ENCODE measurements at places on chromosomes 1 and 21.

- no peak for DNase-seq
Observed at GRCh38 chr1:240234485-240235210, 143.0 kb downstream of the FMN2 start.

DNA sequence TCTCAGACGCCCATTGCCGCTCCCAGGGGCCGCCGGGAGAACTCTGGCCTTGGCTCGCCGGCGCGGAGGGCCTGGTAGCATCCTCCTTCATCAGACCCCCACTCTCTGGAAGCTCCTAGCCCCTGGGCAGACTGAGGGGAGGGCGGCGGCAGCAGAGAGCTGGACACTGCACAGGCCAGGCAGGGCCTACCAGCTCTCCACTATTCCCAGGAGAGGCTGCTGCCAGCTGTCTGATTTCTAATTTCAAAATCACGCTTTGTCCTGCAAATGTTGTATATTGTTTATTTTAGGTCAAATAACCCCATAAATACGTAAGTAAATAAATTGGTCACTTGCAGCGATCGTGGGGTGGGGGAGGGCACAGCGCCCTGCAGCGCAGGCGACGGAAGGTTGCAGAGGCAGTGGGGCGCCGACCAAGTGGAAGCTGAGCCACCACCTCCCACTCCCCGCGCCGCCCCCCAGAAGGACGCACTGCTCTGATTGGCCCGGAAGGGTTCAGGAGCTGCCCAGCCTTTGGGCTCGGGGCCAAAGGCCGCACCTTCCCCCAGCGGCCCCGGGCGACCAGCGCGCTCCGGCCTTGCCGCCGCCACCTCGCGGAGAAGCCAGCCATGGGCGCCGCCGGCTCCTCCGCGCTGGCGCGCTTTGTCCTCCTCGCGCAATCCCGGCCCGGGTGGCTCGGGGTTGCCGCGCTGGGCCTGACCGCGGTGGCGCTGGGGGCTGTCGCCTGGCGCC is at the start of gene MTARC1:
MTARC1 (plus strand) TSS at position 577 of the 732 bp plus-strand sequence; CDS start at position 609, 32 bp downstream.
- DNase-seq = no peak

DNA sequence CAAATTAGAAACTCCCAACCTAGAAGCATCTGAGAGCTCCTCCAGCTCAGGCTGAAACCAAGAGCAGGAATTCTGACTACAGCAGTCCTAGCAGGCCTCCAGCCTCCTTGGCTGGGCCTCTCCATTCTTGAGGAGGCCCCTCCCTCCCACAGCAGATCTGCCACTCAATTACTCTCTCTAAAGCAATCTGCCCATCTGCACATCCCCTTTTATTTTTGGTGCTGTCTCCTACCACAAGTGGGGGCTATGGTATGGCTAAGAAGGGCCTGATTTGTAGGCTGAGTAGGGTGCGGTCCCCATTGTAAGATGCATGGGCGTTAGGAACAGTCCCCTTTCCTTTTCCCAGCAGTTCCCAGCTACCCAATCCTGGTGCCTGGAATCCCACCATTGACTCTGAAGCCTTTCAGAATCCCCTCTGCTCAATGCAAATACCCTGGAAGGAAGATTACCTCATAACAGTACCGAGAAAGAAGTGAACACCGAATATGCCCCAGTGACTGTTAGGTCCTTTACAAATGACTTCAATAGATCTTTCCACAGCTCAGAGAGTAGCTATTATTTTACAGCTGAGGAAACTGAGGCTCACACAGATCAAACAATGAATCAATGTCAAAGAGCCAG is 11.6 kb upstream of the TTC39A start:
- DNase-seq = no peak

- DNase-seq = no peak
Observed at GRCh38 chr1:101002551-101002950, 23.0 kb downstream of the DPH5 start.

- DNase-seq = no peak
Observed at GRCh38 chr1:150548632-150549495, at the start of gene ADAMTSL4. TSS of gene ADAMTSL4 (plus strand) at chr1:150549408. CDS start at chr1:150552289, 2,881 bp downstream.

DNA sequence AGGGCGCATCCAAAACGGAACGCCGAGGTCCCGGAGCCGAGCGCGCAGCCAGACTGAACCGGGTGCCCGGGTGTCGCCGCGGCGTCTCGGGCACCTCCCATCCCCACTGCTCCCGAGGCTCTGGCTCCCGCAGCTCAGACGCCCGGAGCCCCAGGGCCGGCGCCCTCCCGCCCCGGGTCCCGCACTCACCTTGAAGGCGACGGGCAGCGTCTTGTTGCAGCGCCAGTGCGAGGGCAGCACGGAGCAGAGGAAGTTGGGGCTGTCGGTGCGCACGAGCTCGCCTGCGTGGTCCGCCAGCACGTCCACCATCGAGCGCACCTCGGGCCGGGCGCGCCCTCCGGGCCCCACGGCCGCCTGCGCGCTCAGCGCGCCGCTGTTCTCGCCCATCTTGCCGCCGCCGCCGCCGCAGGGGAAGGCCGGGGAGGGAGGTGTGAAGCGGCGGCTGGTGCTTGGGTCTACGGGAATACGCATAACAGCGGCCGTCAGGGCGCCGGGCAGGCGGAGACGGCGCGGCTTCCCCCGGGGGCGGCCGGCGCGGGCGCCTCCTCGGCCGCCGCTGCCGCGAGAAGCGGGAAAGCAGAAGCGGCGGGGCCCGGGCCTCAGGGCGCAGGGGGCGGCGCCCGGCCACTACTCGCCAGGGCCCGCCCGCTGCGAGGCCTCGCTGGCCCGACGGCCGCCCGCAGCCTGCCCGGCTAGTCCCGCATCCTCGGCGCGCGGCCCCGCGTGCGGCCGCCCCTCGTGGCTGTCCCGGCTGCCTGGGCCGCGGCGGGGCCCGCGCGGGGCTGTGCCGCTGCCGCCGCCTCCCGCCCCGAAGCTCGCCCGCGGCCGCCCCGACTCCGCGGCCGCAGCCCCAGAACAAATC is 447 bp downstream of the RUNX3 start:
- peak; percentile 50 for DNase-seq

DNA sequence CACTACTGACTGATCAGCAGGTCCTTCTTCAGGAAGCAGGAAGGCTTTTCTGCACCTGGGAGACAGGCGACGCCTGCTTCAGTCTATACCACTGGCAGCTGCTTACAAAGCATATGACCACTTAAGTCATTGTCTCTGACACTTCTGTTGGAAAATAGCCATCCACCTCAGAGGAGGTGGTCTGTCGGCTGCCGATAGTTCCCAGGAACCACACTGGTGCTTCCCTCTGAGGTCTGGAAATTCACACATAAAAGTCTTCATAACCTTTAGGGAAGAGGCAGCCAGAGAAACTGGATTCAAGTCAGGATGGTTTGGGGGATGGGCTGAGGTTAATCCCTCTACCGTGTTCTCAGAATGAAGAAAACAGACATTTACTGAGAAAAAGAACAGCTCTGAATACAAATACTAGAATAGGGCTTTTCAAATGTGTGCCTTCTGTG is 15.6 kb upstream of the SRP9 start:
- DNase-seq = no peak

- DNase-seq = no peak
Observed at GRCh38 chr1:208604295-208604694, 360.1 kb upstream of the PLXNA2 start.

DNA sequence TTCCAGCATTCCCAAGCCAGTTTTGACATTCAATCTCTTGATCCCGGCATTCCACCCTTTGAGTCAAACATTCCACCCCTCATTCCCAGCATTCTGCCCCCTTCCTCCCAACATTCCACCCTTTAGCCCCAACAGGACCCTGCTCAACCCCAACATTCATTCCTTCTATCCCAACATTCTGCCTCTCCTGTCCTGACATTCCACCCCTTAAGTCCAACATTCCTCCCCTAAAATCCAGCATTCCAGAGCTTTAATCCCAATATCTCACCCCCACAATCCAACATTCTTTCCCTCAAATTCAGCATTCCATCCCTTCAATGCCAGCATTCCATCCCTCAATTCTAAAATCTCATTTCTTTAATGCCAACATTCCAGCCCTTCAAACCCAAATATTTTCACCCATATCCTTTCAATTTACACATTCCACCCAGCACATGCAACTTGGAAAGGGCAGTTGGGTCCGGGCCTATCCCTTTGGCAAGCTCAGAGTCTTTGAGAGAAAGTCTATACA is 22.9 kb downstream of the DDX20 start:
- no peak for DNase-seq

DNA sequence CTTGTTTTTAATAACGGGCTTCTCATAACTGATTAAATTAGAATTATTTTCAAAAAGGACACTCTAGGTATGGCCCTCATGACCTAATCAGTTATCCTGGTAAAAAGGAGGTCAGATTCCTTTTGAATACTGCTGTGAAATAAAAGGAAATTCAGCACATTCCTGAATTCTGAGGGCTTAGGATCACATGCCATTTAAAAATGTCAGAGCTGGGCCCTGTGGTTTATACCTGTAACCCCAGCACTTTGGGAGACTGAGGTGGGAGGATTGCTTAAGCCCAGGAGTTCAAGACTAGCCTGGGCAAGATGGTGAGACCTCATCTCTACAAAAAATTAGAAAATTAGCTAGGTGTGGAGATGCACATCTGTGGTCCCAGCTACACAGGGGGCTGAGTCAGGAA is 18.0 kb upstream of the RABGGTB start:
- no peak for DNase-seq

GRCh38 chr1:236844499-236845271 is 49.6 kb downstream of the MTR start:
- DNase-seq = no peak

GRCh38 chr1:151611288-151611790 is 511 bp upstream of the SNX27 start:
- DNase-seq = no peak

- DNase-seq = no peak
Observed at GRCh38 chr1:221878134-221878533, 136.2 kb upstream of the DUSP10 start.

GRCh38 chr1:110106013-110106941 is 6.0 kb upstream of the UBL4B start:
- DNase-seq = no peak

DNA sequence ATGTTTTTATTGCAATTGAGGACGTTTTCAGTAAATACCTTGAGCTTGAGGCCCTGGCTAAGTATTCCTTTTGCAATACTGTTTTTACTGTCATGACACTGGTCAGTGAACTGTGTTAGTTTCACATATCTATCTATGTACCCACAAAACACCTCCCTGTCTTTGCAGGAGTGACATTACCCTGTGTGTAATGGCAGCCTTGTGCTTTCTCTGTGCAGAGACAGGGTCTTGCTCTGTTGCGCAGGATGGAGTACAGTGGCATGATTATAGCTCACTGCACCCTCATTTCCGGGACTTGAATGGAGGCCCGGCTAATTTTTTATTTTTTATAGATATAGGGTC is 8.9 kb downstream of the YBX1 start:
- DNase-seq = no peak

DNA sequence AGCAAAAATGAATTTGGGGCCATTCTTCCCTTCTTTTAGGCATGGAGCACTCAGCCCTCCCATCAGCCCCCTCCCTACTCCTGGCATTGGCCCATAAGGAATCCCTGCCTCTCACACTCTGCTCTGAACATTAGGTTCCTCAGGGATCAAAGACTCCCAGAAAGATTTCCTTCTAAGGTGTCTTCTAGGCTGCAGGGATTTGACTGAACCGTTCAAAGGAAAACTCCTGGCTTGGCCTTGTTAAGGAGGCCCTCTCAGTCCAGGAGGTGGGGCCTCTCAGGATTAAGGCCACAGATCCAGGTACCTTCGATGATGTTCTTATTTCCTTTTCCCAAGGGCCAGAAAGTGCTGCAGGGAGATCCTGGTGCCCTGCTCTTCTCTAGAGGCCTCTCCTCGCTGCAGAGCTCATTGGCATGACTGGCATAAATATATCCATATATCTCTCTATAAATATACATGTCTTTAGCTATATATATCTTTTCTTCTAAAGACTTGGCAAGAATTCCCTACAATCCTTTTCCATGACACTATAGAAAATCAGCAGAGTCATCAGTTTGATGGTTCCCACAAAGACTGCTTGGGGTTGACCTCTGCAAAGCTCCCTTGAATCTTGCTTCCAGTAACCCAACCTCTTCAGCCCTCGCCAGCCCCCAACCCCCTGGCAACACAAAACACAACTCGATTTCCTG is 59.1 kb downstream of the PLXNA2 start:
- DNase-seq = no peak

- no peak for DNase-seq
Observed at GRCh38 chr1:58576325-58576726, 726 bp downstream of the TACSTD2 start.

DNA sequence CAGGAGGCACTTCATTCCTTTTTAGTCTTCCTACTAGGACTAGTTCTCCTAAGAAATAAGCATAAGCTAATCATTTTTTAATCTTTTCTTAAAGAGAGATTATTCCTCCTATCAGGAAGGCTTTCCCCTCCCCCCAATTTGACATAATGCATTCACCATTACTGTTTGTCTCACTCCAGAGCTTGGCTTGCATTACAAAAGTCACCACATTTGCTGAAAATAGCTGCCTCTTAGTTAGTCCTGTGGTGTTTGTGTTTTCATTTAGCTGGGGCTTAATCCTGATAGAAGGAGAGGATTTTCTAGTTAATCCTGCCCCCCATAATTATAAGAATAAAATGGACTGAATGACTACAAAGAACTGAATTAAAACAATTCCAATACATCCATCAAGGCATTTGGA is 307.1 kb upstream of the RRP15 start:
- DNase-seq = no peak

DNA sequence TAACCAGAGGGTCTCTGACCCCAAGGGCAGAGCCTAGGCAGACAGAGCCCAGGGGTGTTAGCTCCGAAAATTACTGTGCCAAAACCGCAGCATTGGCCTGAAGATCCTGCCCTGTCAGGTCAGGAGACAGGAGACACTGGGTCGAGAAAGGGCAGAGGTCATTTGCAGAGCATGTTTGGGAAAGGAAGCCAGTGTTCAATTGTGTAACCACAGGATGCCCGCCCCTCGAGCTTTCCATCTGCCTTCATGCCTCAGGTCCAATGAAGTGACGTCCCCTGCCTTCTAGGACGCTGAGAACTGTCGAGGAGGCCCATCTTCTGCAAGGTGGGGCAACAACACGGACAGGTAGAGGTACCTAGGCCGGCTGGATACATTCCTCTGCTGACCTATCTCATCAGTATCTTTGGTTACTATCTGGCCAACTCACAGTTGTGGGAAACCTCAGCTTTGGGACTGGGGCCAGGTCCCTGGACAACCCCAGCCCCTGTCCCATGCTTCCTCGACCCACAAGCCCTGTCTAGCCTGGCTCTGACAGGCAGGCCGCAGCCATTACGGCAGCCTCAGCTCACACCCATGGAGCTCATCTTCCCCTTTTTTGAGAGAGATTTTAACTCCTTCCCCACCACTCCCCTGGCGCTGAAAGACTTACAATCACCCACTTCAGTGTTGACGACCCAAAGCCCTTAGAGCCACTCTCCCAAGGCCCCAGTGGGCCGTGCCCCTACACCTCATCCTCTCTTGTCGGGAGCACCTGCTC is 1.3 kb downstream of the ARL8A start:
- DNase-seq = no peak

All from activated CD4-positive, CD25-positive, alpha-beta regulatory T cell (primary cell).